GOT3 (cell line): ENCODE measurements at places on chromosomes 11 and 22.

- DNase-seq, result no peak
These were observed 24.3 kb downstream of the NEU3 start for GRCh38 chr11:75013051-75013450.

DNA sequence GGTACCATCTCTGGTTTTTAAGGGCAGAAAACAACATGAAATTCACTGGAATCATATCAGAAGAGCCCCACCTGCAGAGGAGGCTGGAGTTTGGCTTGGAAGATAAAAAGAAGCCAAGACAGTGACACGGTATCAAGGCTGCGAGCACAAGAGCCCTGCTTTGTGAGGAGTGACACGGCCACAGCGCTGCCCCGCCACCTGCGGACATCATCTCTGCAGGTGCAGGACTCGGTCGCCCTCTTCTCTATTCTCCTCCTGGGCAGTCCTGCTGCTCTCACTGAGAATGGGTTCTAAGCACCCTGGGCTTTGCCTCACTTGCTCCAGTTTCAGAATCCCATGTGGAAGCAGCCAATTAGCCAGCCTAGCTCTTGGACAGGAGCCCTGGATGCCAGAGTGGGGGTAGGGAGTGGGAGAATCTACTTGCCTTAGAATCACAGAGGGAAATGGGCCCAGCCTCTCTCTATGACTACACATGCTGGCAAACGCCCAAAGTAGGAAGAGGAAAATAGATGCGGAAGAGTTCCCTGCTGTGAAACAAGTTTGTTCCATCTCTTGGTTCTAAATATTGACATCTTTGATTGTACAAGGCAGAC is 17.1 kb downstream of the APOL4 start:
- no peak for DNase-seq

GRCh38 chr22:31272522-31273446 is 19.5 kb downstream of the PIK3IP1 start:
- no peak for DNase-seq

- no peak for DNase-seq
These were observed 48.4 kb upstream of the MRGPRX1 start for GRCh38 chr11:18987454-18988231.

GRCh38 chr11:108597736-108598355 is 4.3 kb upstream of the EXPH5 start:
- no peak for DNase-seq

DNA sequence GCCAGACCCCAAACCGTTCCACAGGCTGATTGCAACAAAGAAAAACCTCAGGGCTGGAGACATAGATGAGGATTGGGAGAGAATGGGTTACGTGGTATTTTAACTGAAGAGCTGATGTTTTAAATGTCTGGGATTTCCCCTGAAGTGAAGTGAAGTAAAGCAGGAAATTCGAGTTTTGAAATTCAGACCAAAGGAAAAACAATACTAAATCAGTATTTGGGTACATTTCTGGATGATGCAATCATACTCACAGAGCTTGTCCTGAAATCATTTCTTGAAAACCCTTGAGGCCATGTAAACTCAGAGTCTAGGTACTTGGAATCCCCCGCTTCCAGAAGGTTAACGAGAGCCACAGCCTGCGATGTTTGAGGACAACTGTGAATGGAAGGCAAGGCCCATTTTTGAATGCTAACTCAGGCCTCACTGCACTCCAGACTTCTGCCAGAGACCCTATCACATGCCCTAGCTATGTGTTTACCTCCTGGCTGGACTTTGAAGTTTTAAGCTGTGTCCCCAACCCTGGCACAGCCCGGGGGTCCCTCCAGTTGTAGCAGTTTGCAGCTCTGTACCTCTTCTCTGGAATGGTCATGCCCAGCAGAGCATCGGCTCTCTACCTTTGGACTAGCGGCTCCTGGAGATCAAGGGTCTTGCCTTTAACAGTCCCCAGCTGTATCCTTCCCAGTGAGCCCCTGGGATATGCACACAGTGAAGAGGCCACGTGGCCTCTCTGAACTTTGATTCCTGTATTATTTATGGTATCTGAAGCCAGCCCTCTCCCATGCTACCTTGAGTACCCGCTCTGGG is 5.4 kb upstream of the FTH1 start:
- DNase-seq, result no peak

GRCh38 chr22:29225422-29226090 is 19.9 kb downstream of the EMID1 start:
- DNase-seq, result no peak

- no peak for DNase-seq
These were observed 14.7 kb downstream of the GATD1 start for GRCh38 chr11:762421-763072.

- DNase-seq, result no peak
These were observed 5.1 kb downstream of the LRRC51 start for GRCh38 chr11:72085621-72086351.

DNA sequence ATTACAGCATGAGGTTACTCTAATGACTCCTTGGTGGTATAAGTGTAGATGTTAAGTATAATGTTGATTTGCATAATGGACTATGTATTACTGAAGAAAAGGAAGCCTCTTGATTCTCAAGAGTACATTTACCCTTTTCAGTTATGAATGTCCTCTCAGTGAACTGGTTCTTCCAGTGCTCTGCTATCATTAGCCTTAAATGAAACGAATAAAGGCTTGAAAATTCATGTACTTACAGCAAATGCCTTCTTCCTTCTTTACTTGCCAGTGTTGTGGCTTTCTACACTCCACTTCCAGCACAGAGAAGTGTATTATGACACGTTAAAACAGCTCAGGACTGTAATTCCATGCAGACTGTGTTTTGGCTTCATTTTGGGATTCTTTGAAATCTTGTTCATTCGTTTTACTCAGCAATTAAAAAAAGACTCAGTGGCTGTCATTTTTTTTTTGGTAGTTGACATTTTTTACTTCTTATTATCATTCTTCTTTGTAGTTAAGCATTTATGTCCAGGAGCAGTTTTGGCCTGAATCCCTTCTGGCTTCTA is 96.9 kb downstream of the MTMR3 start:
- DNase-seq, result no peak

DNA sequence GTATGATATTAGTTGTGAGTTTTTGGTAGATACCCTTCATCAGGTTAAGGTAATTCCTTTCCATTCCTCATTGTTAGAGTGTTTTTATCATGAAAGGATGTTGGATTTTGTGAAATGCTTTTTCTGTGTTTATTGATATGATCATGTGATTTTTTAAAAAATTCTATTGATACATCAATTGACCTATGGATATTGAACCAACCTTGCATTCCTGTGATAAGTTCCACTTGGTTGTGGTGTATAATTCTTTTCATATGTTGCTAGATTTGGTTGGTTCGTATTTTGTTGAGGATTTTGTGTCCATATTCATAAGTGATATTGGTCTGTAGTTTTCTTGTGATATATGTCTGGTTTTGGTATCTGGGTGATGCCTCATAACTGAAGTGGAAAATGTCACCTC is 6.7 kb downstream of the ANKRD13D start:
- DNase-seq, result no peak

- DNase-seq, result no peak
These were observed 556.3 kb upstream of the ANO3 start for GRCh38 chr11:25775603-25776002.

DNA sequence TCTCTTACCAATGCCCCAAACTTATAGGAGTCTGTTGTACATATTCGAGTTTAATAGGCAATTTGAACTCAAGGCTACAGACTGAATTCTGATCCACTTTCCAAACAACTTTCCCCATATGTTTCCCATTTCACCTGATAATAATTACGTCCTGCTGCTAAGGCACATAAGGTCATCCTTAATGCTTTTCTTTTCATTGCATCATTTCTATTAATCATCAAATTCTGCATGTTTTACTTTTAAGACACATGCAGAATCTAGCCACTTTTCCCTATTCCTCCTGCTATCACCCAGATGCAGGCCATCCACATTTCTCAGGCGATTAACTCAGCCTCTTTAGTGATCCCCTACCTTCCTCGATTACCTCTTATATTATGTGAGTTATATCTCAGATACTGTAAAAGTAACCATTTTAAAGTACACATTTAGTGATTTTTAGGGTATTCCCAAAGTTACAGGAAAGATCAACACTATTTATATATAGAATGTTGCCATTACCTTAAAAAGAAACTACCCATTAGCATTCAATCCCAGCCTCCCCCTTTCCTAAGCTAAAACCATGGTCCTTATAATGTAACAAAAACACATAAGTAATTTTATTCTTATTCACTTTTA is 14.9 kb downstream of the XKR3 start:
- no peak for DNase-seq

- DNase-seq, result no peak
These were observed 167.9 kb upstream of the B3GAT1 start for GRCh38 chr11:134579724-134580609.

DNA sequence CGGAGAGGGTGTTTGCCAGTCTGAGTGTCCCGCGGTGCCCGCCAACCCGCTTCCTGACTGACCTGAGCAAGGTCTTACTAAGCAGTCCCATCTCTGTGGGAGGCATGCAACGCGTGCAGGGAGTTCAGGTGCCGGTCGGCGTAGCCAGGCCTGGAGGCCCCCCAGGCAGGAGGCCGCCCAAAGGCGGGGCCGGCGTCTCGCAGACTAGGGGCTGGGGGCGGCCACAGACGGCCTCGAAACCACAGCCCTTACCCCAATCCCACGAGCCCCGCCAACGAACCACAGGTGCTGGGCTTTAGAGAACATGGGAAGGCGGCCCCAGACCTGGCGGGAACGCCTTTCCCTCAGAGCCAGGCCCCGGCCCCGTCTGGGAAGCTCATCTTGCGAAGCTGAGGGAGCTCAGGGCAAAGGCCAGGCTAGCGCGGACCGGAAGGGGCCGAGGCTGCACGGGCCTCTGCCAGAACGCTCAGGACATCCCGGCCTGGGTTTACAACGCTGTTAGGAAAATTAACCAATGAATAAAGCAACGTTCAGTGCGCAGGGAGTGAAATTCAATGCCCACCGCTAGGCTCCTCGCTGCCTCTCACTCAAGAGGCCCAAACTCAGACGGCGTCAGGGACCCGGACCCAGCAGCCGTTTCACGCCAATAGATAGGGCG is 2.1 kb upstream of the MTFP1 start:
- no peak for DNase-seq

GRCh38 chr11:27916541-27917100 is 191.3 kb downstream of the KIF18A start:
- DNase-seq, result no peak

DNA sequence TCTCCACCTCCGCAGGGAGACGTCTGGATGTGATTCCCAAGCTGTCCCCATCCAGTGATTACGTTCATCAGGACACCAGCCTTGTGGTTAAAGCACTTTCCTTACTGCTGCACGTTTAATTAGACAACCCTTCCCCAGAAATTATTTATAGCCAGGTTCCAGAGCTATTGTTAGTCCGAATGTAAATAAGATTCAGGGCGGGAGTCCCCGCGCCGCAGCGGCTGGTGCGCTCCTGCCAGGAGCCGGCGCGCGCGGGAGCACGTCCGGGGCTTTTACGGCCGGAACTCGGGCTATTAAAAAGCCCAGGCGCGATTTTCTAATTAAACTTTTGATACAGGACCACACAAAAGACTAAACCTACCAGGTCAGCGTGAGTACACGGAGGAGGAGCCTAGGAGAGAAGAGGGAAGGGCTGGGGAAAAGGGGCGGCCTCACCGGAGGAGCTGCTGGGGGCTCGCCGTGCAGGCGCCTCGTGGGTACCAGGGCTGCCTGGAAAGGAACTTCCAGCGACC is 538.3 kb downstream of the OPCML start:
- DNase-seq, result no peak

GRCh38 chr11:72924568-72925190 is 110.5 kb downstream of the ATG16L2 start:
- DNase-seq, result no peak

DNA sequence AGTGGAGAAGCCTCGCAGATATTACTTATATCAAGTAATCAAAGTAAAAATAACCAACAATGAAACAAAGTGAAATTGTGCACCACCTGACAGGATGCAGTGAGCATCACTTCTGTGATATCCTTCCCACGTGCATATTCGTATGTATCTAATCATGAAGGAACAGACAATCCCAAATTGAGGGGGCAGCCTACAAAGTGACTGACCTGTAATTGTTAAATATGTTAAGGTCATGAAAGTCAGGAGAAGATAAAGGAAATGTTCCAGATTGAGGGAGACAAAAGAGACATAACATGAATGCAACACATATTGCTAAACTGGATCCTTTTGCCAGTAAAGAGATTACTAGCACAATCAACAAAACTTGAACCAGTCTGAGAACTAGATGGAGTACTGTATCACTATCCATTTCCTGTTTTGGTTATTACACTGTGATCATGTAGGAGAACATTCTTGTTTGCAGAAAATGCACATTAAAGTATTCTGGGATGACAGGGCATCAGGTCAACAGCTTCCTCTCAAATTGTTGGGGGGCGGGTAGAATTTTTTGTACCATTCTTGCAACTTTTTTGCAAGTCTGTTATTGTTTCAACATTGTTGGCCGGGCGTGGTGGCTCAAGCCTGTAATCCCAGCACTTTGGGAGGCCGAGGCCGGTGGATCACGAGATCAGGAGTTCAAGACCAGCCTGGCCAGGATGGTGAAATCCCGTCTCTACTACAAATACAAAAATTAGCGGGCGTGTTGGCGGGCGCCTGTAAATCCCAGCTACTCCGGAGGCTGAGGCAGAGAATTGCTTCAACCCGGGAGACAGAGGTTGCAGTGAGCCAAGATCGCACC is 2.0 kb downstream of the SBF2 start:
- no peak for DNase-seq

DNA sequence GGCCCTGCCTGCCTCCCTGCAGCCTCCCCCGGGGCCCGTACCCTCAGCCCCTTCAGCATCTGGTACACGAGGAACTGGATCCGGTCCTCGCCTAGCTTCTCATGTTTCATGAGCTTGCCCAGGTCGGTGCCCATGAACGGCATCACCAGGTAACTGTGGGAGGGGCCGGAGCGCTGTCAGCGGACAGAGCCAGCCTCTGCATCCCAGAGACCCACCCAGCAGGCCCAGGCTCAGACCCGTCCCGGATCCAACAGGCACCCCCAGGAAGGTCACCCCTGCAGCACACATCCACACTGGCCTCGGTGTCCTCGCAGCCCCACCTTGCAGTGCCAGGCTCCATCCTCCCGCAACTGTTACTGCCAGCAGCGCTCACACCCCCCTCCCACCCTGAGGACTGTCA is 4.4 kb downstream of the MAPK12 start:
- no peak for DNase-seq

DNA sequence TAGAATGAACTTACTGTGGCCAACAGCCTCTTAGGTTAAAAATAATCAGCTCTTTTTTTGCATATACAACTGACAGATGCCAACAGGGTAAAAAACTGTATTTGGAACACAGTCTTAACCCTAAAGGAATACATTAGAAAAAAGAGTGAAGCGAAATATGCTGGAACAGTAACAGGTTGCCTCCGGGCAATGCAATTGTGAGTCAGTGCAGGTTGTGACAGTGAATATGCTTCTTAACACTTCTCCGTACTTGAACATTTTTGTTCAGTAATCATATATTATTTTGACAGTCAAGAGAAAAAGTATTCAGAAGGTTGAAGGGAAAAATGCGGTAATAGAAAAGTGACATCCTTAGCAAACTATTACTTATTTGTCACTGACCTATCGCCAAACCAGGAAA is 98.5 kb downstream of the DBX1 start:
- DNase-seq, result no peak
